ENCODE measurements at places on chromosomes 3 and 15.

GRCh38 chr15:65862682-65863081, 6.6 kb upstream of the RAB11A start:
- DNase-seq = no peak

DNA sequence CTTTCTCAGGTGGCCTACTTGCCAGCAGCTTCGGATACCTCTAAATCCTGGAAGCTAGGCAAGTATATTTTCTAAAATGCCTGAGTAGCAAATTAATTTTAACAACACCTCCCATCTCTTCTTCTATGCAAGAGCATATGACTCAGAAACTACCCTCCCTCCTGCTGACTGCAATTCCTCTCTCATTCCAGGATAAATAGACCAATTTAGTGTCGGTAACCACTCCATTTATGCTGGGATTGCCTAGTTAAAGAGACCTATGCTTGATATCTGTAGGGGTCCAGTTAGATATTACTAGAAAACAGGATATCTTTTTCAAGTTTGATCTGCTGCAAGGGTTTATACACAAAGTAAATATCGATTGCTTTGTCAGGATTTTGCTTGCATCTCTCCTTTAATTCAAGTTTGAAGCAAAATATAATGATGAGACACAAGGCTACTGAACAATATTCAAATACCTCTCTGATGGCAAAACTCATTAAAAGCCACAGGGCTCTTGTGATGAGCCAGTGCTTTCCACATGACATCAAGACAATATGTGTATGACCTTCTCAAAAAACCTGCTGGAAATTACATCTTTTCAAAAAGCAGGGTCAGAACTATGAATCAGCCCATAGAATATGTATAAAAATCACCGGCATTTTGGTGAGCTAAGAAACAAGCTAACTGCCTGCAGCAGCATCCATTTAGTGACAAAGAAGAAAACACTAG, 491.6 kb upstream of the NECTIN3 start:
- no peak for DNase-seq

DNA sequence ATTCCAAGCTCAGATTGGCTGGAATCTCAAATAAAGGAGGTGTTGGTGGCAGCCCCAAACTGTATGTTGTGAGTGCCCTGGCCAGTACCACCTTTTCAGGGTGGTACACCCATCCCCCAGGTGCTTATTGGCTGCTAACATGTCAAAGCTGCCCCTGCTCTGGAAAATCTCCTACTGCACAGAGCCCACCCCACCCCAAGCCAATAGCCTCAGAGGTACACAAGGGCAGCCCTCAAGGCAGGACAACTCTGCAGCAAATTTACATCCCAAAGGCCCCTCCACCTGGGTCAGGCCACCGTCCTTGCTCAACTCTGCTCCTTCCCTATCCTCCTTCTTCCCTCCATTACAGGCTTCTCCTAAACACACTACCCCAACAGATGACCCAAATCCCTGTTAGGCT, 37.1 kb upstream of the LYZL4 start:
- DNase-seq = no peak

GRCh38 chr3:58411851-58412830, 21.5 kb downstream of the PDHB start:
- no peak for DNase-seq

DNA sequence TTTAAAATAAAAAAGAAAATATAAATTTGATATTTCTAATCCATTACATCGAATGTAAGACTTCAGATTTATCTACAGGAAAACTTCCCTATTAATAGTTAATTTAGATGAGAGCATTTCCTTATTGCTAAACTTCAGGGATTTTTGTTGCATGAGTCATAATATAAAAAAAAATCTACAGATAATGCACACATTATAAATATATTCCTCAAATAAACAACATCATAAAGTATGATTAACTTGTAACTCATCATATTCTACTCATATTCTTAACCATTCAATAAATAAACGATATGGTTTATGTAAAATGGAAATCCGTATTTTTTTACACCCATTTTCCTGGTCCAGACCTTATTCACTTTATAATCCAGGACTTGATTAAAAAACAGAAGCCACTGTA, 477.0 kb downstream of the EPHA3 start:
- no peak for DNase-seq

DNA sequence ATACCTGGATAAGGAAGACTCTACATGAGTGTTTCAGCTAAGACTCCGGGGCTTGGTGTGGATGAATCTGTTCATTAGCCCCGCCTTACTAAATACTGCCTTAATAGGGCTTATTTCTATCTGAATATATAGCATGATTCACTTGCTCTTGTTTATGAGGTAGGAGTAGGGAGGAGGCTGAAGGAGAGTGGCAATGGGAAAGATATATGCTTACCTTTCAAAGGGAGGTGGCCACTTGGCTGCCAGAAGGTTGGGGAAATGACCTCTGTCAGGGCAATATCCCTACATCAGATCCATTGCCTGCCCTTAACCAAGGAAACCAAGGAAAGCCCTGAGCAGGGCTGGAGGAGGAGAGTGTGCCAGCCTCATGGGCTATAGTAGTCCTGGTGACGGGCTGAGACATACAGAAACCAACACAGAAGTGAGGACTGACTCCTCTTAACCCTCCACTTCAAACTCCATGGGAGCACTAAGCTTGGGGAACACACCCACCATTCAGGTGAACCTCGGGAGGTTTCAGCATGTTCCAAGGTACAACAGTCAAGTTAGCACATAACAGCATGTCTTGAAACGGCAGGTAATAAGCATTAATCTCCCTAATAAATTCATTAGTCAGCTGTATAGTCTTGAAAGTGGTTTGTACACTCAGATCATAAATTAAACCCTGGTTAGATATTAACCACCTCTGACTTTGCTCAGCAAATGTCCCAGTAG, 80.1 kb downstream of the EOMES start:
- DNase-seq = no peak

DNA sequence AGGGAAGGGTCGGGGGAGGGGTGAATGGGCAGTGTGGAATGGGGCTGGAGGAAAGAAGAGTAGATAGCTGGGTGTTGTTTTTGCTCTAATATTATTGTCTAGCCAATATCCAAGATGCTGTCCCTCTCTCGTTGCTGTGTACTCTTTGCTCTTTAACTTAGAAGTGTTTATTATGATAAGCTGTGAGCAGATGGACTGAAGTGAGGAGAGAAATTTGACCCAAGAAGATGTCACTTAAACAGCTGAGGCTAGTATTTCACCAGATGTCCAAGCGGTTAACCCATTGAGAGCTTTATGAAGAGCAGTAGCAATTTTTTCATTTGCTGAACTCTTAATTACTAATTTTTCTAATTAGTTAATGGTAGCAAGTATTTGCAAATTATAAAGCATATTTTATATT, 212.2 kb upstream of the TP63 start:
- no peak for DNase-seq

- no peak for DNase-seq
Observed at GRCh38 chr15:92444631-92445030, 51.0 kb downstream of the ST8SIA2 start.

GRCh38 chr15:95872366-95872771, 458.1 kb upstream of the NR2F2 start:
- no peak for DNase-seq

- no peak for DNase-seq
Observed at GRCh38 chr15:32042269-32042972, 12.1 kb downstream of the CHRNA7 start.

DNA sequence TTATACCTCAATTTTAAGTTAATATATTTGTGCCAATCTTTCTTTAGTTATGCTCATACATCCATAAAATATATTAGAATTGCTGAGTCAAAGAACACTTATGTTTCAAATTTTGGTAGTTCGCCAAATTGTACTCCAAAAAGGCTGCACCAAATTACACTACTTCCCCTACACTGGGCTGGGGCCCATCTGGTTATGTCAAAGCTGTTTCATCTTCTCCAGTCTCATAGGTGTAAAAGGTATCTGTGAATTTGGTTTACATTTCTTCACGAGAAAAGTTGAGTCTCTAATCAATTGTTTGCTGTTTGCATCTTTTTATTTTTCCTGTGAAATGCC, 706 bp downstream of the FSIP1 start:
- DNase-seq = no peak

DNA sequence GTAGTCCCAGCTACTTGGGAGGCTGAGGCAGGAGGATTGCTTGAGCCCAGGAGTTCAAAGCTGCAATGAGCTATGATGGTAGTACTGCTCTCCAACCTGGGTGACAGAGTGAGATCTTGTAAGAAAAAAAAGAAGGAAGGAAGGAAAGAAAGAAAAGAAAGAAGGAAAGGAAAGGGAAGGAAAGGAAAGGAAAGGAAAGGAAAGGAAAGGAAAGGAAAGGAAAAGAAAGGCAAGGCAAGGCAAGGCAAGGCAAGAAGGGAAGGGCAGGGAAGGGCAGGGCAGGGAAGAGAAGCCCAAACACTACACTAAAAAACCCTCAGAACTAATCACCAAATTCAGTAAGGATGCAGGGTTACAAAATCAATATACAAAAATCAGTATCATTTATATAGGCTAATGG, 341.6 kb downstream of the ERC2 start:
- no peak for DNase-seq

DNA sequence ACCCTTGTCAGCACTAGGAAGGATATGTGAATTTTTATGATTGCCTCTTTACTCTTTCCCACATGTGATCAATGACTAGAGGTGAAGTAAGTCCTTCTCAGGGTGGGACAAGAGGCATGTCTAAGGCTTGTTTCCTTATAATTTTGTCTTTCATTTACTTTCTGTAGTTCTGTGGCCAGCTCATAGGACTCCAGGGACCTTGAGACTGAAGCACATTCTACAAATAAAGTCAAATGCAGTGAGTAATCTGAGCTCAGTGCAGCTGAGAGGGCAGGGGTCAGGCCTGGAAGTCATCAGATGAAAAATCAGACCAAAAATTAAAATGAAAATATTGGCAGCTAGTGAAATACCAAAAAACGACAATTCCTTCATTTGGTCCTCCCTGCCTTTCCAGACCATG, 424.7 kb upstream of the THBS1 start:
- no peak for DNase-seq

Measured in cardiac septum (tissue), 1 donor.